Smooth muscle cell of the brain vasculature (primary cell): ENCODE measurements at places on chromosomes 2 and 18.
A peak's percentile ranks its signal among the peaks of the same experiment; 100 is the strongest.

GRCh38 chr2:15074751-15075700 is 442.5 kb downstream of the LRATD1 start:
- no peak for DNase-seq

- DNase-seq = no peak
Measured at GRCh38 chr2:63544017-63544627, 44.2 kb downstream of the WDPCP start.

DNA sequence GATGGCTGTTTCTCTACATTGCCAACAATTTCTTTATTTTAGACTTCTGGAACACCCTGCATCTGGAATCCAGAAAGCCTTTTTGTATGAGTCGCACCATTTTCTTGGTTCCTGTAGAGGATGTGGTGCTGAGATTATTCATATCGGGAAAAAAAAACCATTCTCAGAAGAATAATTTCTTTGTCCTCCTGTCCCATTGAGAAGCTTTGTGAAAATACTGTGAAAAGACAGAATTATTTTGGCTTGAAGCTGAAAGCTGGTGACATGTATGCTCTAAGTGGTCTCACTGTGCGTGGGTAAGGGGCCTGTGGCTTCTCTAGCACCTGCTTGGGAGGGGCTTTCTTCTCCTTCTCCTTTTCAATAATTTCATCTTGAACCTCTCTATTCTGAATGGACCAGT is 138.4 kb downstream of the FAM210A start:
- no peak for DNase-seq

DNA sequence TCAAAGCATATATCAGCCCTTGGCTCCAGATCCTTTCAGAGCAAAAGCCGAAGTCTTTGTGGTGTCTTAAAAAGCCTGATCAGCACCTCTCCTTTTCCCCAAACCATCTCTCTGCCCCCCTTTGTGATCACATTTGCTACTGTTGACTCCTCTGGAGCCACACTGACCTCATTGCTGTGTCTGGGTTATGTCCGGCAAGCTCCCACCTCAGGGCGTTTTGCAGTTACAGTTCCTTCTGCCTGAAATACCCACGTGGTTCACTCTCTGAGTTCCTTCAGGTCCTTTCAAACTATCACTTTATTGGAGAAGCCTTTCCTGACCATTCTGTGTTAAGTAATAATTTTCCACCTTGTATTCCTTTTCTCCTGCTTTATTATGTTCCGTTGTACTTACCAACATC is 11.8 kb downstream of the C2orf69 start:
- no peak for DNase-seq

GRCh38 chr2:137797641-137798040 is 166.6 kb upstream of the HNMT start:
- no peak for DNase-seq

GRCh38 chr2:218009231-218009630 is 6.4 kb upstream of the TNS1 start:
- DNase-seq = no peak

- DNase-seq = no peak
Measured at GRCh38 chr2:193818801-193819499, 1624.2 kb upstream of the TMEFF2 start.

- DNase-seq = peak; percentile 89
Measured at GRCh38 chr2:10935953-10936942, 24.5 kb downstream of the KCNF1 start.

- no peak for DNase-seq
Measured at GRCh38 chr18:31429623-31430022, 17.9 kb upstream of the DSG3 start.

DNA sequence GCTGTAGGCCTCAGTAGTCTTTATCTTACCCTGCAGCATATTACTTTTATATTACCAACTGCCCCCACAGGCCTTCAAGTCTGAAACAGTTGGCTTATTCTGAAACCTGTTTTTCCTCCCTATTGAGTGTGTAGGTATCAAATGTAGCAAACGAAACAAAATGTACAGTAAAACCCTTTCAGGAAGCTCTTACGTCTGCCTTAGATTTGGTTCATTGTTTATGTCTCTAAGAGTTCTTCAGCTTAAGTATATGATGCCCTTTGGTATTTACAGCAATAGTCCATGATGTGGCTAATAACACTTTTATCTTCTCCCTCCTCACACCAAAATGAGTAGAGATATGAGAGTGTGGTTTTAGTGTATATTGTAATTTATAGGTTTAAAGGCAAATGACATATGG is 108.8 kb downstream of the DOCK10 start:
- DNase-seq = no peak

DNA sequence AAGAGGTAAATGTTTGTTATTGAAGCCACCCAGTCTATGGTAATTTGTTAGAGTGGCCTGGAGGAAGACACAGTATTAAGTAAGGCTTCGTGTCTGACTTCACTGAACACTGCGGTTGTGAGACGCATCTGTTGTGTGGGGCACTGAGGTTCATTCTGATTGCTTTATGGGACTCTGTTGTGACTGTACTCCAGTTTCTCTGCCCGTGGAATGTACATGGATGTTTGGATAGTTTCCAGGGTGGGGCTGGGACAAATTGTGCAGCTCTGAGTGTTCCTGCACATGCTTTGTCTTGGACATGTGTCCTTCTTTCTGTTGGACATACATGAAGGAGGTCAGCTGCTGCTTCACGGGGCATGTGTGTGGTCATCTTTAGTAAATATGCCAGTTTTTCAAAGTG is 58.6 kb downstream of the ODC1 start:
- DNase-seq = no peak

GRCh38 chr2:160294339-160294803 is 94.3 kb upstream of the ITGB6 start:
- peak; percentile 74 for DNase-seq

DNA sequence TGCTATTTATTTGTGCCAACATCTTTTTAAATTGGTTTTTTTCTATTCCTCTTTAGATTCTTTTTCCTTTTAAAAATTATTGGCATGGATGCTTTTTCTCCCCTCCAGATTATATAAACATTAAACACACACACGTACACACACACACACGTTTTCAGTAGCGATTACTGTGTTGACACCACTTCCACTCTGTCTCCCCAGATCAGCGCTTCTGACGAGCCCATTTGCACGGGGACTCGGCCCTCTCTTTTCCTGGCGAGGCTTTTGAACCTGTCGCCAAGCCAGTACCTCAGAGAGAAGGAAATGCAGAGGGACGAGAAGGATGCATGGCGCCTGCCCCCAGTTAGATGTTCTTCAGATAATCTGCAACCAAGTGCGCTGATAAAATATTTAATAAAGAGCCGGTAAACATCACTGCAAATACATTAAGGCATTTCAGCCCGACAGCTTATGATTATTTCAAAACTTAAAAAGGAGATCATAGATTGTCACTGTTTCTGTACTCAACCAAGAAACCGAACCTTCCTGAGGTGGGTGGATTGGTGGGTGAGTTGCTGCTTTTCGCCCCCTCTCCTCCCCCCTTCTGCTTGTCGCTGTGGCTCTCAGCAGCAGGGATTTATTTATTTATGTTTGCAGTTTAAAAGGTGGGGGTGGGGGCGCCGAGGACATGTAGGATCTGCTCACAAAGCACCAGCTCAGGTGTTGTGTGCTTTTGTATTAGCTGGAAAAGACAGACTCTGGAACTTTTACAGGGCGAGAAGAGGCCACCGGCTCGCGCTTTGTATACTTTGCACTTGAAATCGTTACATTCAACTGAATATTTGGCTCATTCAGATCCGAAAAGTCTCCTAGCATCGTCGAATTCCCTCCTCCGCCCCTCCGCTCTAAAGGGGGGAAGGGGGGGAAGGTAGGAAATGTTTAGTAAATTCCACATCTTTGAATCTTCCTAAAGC is 787 bp upstream of the TBR1 start:
- DNase-seq = no peak

- DNase-seq = no peak
Measured at GRCh38 chr2:134634054-134634753, 84.6 kb downstream of the TMEM163 start.

DNA sequence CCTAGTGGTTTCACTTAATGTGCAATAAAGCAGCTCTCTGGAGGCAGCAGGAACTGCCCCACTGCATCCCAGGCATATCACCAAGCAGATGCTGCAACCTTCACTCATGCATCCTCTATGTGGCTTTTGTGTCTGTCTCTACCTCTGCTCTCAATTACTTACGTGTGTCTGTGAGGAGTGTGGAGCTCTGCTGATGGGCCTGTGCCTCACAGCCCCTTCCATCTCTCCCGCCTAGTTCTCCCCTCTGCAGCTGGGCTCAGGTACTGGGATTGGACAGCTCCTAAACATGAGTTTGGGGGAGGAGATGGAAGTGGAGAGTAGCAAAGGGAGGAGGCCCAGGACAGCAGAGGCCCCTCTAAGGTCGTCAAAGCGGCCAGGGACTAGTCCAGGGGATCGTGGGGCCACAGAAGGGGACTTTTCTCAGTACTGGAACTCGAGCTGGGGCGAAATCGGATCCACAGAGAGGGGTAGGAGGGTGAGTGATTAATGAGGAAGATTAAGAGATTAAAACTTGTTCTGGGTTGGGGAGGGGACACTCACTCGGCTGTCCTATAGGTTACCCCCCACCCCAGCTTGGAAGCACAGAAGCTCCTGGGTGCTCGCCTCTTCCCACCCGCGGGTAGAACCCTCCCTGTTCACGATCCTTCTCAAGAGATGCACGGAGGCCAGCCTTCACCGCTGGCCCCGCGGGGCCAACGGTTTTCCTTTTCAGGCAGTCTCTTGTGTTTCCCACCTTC is 2.1 kb upstream of the LBX2 start:
- DNase-seq = no peak

DNA sequence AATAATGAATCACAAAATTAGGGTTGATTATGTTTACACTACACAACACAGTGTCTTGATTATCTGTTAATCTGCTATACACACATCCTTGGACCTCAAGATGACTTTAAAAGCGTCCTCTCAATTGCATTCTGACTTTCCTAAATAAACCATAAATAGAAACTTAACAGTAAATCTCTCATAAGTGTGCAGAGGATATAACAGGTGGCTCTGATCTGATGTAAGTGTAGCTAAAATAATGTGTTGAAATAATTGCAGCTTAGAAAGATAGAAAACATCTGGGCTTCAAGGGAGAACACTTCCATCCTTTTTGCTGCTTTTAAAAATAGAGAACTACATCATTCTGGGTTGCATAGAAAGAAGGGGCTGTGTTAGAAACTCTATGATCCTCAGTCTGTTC is 78.4 kb upstream of the EFEMP1 start:
- DNase-seq = no peak

GRCh38 chr2:44118257-44118656 is 50.4 kb upstream of the PPM1B start:
- DNase-seq = no peak

DNA sequence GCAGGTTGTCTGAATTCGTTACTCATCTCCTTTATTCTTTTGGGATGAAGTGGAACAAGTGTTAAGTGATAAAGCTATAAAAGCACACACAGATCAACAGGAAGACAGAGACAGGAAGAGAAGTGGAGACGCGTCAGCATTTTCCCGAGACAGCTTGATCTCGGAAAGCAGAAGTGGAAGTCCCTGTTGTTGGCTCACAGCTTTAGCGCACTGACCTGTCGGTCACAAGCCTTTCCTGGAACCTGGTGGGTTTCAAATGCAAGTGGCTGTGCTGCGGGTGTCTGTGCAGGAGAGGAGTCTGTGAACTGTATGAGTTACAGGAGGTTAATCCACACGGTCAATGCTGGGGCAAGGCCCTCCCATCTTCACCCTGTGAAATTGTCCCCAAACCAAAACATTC is 116.6 kb upstream of the PELI1 start:
- DNase-seq = no peak

GRCh38 chr2:2333076-2333475 is 2.0 kb upstream of the MYT1L start:
- DNase-seq = no peak

GRCh38 chr18:78542204-78542603 is 437.4 kb upstream of the SALL3 start:
- DNase-seq = no peak

DNA sequence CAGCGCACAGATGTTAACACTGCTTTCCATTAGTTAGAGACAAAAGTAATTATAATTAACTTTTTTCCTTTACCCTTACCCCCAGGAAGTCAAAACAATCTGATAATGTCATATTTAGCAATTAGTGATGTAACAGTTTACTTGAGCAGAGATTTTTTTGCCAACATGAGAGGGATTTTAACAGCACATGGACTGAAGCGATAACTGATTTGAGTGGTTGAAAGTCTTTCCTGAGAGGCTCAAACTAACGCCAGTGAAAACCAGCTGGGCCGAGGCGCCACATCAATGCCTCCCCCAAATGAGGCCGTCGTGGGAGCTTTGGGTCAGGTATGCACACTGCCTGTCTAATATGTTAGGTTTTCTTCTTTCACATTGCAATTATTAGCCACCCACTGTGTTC is 469.9 kb upstream of the SMIM21 start:
- no peak for DNase-seq

GRCh38 chr2:24206242-24206641 is 31.4 kb downstream of the FAM228A start:
- DNase-seq = no peak

DNA sequence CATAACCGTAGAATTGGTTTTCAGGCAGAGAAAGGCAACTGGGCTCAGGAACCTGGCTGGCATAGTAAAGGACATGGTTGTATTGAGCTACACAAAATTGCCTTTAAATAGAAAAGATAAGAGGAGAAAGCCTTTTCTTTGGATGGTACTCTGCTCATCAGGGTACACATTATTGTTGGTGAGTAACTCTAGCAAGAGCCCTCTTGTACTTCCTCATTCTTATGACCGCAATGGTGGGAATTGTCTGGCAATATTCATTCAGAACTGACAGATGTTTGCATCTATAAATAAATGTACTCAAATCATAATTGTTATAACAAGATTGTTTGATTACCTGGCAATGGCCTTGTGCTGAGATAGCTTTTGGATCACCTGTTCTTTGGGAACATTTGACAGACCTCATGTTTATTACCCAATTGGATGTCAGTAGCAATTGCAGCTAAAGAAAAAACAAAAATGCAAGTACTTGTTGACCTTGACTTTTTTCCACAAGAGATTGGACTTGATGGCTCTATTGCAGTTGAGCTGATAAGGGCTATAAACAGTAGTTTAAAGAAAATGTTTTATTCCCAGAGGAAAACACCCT is 43.9 kb downstream of the MEIS1 start:
- DNase-seq = no peak
